ENCODE measurements at places on chromosomes 6 and 20.

DNA sequence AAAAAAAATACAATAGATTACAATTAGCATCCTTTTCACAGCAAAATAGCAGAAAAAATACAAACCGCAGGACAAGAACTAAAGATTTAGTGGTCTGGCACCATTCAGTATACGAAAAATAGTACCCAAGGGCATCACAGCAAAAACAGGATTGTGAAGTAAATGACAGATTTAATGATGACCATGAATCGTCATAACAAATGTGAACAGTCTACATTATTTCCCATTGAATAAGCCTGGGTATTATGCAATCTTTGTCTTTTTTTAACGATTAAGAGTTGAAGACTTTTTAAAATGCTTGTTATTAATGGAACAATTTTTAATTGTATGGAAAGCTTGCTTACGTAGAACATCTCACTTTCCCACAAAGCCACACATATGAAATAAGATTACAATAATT lies 432.8 kb downstream of the PKHD1 start:
- no peak for DNase-seq

GRCh38 chr6:154378518-154378917 lies 21.9 kb upstream of the IPCEF1 start:
- DNase-seq = no peak

DNA sequence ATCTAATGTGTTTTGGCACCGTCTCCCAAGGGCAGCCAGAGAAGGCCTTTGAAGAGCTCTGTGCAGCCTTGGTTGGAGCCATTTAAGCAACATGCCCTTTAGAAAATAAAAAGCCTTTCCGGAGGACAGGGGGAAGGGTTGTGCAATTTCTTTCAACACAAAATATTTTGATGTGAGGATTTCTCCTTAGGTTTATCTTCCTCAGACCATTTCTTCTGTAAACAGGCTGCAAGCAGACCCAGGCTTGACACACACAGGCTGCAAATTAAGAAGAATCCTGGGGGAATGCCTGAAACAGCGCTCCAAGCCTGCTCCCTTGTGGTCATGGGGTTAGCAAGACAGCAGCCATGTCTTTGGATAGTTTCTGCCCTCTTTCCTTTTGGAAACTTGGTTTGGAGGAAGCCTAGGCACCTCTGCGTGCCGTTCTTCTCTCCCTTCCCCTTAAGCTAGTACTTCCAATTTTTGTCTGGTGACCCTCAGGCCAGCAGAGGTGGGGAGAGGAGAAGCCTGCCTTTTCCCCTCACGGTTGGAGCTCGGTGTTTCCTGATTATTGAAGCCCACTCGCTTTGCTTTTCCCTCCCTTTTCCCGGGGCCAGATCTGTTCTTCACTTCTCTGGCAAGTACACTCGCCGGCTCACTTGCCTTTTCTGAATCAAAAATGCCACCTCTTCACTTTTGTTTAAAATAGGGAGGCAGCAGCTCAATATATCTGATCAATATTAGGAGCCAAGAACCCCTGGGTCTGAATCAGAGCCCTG lies 39.6 kb upstream of the NOX3 start:
- no peak for DNase-seq

GRCh38 chr20:49594143-49594930 lies 26.4 kb upstream of the PTGIS start:
- DNase-seq = no peak

GRCh38 chr6:143247586-143247985 lies 186.9 kb downstream of the AIG1 start:
- no peak for DNase-seq

- DNase-seq = no peak
Measured at GRCh38 chr20:49381558-49382493, 100.6 kb downstream of the KCNB1 start.

GRCh38 chr6:14079433-14079832 lies 38.1 kb upstream of the CD83 start:
- no peak for DNase-seq

- DNase-seq = no peak
Measured at GRCh38 chr6:53710788-53711187, 45.2 kb upstream of the KLHL31 start.

GRCh38 chr6:158780988-158781691 lies 38.0 kb downstream of the EZR start:
- DNase-seq = no peak

GRCh38 chr20:17993546-17993945 lies 24.7 kb downstream of the MGME1 start:
- no peak for DNase-seq

DNA sequence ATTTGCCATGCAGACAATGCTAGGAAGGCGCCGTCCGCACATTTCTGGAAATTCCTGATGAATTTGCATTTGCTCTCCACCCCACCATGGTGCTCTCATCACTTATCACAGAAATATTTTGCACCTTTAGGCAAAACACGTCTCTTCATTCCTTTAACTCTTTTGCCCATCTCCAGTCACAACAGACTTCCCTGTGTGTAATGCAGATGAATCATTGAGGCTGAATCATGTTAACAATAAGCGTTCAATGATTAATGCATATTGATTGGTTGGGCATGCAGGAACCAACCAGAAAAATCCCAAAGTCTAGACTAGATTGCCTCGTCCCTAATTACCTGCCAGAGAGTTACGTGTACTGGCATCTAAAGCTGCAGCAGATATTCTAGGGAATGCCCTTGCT lies 80.0 kb upstream of the ATXN1 start:
- no peak for DNase-seq

DNA sequence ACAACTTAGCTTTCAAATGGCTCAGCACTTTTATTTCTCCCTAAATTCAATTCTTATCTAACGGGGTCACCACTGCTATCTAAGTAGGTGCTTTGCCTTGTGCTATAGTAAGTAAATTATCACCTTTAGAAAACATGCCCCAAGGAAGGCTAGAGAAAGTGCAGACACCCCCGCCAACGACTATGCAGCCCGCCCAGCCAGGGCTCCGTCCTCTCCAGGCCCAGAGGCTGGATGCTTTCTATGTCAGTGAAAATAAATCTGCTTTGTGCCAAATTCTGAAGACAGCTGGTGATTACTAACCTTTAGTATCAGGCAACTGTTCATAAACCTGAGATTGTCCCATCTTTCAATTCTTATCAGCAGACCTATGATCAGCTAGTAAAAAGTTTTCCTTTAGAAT lies 14.3 kb downstream of the KIAA0319 start:
- no peak for DNase-seq

DNA sequence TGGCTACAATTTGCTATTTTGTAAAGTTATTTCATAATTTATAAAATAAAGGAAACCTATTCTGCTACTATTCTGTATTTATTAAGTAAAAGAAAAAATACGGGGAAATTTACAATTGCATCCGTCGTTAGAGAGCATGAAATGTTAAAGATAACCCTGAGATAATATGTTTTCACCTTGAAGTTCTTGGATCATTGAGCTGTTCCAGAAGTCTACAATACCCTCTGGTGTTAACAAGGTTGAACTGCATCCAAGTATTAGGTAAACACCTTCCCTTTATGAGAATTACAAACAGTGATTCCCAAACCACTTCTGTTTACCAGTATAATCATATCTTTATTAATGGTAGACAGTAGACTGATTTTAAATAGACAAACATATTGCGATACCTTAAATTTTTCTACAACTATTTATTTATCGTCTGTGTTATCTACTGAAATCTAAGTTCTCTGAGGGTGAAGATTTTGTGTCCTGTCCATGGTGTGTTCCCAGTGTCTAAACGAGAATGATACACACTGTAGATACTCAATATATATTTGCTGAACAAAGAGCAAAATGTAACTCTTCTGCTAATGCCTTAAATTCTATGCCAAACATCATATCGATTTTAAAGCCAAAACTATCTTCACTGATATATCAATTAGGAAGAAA lies 28.2 kb downstream of the TBC1D32 start:
- no peak for DNase-seq

DNA sequence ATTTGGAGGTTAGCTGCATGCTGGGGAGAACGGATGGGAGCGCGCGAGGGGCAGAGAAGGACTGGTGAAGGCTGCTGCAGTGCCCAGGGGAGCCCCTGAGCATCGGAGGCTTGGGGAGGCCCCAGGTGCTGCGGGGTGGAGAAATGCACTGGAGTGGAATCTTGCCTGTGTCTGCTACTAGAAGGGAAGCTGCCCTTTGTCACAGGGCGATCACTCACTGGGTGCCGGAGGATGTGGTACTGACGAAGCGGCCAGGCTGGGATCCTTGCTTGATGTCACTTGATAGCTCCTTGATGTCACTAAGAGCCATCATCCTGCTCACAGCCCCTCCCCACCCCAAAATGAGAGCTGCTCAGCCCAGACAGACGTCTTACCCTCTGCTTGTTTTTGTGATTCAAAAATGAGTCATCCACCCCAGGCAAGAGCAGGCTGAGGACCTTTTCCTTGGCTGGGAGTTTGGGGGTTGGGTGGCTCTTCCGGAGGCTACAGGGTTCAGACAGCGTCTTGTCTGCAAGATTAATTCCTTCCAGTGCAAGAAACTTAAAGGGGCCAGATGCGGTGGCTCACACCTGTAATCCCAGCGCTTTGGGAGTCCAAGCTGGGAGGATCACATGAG lies 62.6 kb upstream of the PMEPA1 start:
- DNase-seq = no peak

DNA sequence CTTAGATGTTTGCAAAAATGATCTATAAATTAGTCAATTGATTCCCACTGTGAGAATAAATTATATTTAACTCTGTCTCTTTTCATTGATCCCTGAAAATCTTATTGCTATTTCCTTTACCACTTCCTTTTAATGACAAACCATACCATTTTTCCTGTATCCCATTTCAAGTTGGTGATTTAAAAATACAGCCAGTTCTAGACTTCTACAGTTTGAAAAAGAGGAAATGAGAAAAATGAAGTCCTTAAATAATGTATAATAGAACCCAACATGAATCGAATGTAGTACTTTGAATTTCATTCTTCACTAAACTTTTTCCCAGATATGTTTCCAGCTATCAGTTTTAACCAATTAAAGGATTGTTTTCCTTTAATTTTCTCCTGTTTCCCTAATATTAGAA lies 29.5 kb upstream of the SDHAF4 start:
- DNase-seq = no peak

DNA sequence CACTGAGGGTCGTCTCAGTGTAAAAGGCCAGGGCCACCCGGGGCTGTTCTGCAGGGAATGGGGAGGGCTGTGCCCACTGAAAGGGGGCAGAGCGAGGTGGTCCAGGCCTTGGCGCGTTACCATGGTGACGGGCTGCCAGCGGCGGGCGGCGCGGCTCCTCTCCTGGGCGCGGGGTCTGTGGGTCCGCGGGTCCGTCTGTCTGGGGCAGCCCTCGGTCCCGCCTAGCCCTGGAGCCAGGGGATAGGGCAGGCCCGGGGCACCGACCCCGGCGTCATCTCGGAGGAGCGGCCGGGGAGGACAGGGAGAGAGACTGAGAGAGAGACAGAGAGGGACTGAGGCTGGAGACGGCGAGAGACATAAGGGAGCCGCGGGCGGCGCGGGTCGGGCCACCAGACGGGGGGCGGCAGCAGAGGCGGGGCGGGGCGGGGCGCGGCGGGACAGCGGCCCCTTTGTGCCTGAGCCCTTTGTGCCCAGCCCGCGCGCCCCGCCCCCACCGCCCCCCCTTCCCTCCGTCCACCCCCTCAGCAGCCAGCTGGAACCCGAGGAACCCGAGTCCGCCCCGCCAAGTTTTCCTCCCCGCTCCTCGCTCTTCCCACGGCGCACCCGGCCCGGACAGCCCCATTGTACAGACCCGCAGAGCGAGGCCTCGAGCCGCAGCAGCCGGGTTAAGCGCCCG lies at the start of gene KIAA1755:
TSS of gene KIAA1755 (minus strand) at position 358 of the 676 bp plus-strand sequence. CDS start at position 123, 235 bp downstream.
- DNase-seq = no peak

GRCh38 chr6:4271761-4272470 lies 136.5 kb upstream of the ECI2 start:
- no peak for DNase-seq

DNA sequence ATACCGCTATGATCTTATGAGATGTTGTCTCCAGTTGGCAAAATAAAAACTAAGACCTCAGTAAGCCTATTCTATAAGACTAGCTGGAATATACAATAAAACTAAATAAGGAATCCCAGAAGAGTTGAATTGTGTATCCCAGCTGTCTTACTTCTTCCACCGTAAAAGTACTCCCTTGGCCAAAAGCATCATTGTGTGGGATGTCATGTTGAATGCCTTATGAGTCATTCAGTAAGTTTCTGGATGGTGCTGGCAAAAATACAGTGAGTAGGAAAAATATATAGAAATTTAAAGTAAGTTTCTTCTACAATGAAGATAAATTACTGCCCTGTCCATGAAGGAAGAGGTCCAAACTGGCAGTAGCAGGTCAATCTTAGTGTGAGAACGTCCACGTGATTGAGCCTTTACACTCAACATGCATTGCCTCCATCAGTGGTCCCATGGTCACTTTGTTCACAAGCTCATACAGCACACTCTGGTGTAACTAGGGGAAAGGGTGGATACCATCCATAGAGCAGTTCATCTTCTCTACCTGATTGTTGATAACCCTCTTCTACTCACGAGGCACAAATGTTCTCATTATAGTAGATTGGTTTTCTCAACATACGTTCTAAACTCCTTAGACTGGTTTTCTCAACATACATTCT lies 13.7 kb upstream of the ZNF318 start:
- DNase-seq = no peak

GRCh38 chr6:75922226-75922625 lies 150.2 kb downstream of the IMPG1 start:
- DNase-seq = no peak

GRCh38 chr6:137315081-137315480 lies 95.9 kb upstream of the IFNGR1 start:
- DNase-seq = no peak

- no peak for DNase-seq
Measured at GRCh38 chr6:137097057-137097456, 52.3 kb upstream of the IL20RA start.

- DNase-seq = no peak
Measured at GRCh38 chr6:105430685-105431084, 27.8 kb upstream of the PREP start.

DNA sequence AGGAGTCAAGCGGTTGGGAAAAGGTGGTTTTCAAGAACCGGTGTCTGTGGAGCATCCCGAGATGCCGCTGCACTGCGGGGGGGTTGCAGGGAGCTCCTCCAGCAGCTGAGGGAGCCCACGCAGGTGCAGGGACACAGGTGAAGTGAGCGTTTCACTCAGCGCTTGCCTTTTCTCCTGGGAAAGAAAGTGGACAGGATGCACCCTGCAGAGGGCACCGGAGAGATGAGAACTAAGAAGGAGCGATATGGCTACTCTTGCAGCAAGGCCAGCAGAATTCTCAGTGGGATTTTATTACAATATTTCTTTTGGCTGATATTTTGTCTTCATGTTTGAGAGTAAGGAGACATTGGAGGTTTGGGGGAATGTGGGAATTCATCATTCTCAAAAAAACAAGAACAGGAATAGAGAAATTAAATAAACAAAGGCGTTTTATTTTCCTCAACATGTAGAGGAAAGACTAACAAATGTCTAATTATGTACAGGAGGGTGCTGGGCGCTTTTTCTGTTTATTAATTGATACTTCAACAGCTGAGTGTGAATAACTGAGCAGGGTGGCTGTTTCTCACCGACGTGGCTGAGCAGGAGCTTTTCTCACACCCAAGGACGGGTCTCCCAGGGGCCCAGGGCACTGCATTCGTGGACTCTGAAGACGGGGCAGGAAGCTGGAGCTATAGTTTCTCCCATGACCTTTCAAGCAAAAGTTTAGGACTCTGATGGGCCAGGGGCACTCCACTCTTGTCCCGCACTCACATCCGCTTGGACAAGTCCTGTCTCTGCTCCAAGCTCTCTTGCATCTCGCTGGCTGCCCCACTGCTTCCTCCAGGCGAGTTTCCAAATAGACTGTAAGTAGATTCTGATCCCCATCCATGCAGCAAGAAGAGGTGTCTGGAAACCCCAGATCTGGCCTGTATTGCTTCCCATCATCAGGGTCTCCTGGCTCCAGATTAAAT lies 176.1 kb downstream of the SMOC2 start:
- DNase-seq = no peak
